Right ventricle myocardium superior (tissue), 1 donor: ENCODE measurements at places on chromosomes 16 and 17. TPM values are rescaled to one million over a fixed set of nuclear protein-coding genes. Genes with fewer than 3 reads are reported as not detected.

The CHP2 gene
- not detected for total RNA-seq

The ATP1B2 gene
- total RNA-seq = 3.1 TPM

The NPW gene
- not detected for total RNA-seq

The DRC3 gene
- 1.4 TPM for total RNA-seq

The CLEC10A gene
- total RNA-seq = 5.0 TPM

The FBXW10 gene
- 0.24 TPM for total RNA-seq

The NPIPA5 gene
- total RNA-seq = 5.2 TPM

The MPV17L gene
- 6.1 TPM for total RNA-seq

The SLC35G6 gene
- total RNA-seq = not detected

The CES5A gene
- 0.35 TPM for total RNA-seq

The SOST gene
- not detected for total RNA-seq

The MYH8 gene
- not detected for total RNA-seq
